ENCODE measurements at places on chromosomes 7 and 10. TPM values are rescaled to one million over a fixed set of nuclear protein-coding genes. Genes with fewer than 3 reads are reported as not detected.

- DNase-seq: no peak
Observed at GRCh38 chr7:29254591-29254990, 60.0 kb downstream of the CHN2 start.

- DNase-seq: no peak
Observed at GRCh38 chr7:132899833-132900232, 182.1 kb downstream of the CHCHD3 start.

DNA sequence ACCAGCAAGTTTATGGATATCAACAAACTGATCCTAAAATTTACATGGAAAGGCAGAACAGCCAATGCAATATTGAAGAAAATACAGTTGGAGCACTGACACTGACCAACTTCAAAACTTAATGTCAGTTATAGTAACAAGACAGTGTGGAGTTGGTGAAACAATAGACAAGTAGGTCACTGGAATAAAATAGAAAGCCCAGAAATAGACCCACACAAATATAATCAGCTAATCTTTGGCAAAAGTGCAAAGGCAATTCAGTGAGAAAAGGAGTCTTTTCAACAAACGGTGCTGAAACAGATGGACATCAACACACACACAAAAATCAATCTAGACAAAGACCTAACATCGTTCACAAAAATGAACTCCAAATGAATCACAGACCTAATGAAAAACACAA is 13.8 kb downstream of the RSU1 start:
- DNase-seq: no peak

DNA sequence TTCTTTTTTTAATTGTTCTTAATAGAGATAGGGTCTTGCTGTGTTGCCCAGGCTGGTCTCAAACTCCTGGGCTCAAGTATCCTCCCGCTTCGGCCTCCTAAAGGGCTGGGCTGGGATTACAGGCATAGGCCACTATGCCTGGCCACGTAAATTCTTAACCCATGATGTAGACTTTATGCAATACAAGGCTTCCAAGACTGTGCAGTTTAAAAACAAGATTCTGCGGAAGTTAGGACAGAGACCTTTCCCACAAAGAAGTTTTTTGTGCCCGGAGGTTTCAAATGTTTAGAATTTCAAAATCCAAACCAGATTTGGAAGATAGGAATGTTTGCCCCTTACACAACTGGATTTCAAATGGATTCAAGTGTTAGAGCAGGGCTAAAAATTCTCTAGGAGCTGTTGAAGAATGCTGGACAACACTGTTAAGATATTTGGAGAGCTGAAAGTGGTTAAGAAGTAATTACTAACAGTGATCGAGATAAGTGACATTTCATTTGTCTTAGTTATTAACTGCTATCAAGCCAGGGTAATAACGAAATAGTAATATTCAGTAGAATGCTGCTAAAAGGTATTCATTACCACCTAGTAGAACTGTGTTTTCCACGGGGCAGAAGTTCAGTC is 7.4 kb downstream of the APBB1IP start:
- no peak for DNase-seq

GRCh38 chr7:121510302-121510701 is 114.2 kb upstream of the FAM3C start:
- DNase-seq: no peak

DNA sequence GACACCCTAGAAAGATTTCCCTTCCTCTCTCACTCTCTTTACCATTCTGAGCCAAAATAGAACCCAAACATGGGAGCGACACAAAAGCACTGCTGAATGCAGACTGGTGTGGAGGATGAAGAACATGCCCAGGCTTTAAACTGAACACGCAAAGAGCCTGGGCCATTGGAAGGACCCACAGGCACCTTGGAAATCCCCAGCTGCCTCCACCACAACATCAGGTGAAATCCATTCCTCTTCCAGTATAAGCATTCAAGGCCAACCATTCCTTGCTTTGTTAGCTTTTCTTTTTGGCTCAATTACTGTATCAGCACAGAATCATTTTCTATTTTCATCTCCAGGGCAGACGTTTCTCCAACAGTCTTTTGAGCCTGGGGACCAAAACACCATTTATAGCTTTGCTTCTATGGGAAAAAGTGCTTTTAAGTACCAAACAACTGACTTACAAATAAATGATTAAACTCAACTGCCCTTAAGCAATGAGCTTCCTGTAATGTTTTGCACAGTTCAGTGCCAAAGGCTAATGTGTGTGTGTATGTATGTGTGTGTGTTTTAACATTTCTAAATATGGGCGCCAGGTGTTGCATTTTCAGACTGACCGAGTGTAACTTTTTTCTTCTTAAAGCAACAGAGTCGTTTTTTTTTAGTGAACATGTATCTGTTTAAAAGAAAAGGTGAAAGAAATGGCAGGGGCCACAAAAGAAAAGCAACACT is 16.2 kb upstream of the BLNK start:
- DNase-seq: no peak

GRCh38 chr7:135335628-135336139 is 102.0 kb downstream of the STRA8 start:
- no peak for DNase-seq

DNA sequence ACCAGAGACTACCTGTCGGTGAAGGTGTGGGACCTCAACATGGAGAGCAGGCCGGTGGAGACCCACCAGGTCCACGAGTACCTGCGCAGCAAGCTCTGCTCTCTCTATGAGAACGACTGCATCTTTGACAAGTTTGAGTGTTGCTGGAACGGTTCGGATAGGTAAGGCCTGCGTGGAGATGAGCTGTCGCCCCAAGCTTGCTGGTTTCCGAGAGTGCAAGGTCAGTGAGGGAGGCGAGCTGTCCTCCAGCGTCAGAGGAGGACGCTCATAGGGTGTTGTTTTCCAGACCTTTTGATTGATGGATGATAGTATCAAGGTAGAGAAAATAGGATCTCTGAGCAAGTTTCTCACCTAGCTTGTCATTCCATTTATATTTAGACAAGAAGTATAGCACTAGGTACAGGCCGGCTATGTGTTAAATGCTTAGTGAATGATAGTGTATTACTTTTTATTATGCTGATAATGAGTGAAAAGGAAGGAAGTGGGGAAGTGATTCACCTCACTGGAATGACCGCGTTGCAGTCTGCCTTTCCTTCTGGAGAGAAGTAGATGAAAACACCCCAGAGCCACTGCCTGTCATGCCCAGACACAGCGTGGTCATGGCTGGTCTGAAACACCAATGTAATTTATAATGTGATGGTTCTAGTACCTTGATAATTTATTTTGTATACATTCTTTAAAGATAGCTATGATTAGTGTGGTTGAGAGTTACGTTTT is 33.9 kb downstream of the BNIP3 start:
- peak; percentile 82 for DNase-seq

DNA sequence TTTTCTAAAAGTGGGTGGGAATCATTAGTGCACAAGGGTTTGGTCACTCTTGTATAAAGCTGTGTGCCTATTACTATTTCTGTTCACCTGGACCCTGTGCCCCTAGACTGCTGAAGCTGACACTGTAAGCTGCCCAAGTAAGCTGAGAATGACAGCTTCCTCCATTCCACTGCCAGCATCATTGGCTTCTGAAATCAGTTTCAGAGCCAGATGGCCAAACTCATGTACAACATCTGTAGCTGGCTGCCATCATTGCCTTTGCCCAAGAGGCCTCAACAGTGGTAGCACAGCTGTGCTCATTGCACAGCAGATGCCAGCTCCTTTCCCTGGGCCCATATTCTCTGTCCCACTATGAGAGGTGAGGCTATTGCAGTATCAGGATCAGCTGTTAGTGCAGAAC is 165.7 kb downstream of the CPEB3 start:
- DNase-seq: no peak

GRCh38 chr10:119378737-119379067 is 163.8 kb downstream of the RGS10 start:
- DNase-seq: no peak

GRCh38 chr10:11687779-11688447 is 54.3 kb upstream of the ECHDC3 start:
- DNase-seq: no peak

Gene ERVW-1
- not detected for total RNA-seq

Gene NPTX2
- total RNA-seq: 23.8 TPM

Gene FEZF1
- not detected for total RNA-seq

Gene SKIDA1
- total RNA-seq: 0.58 TPM

Gene FKBP6
- not detected for total RNA-seq

Gene TMEM60
- total RNA-seq: 13.4 TPM

Gene PDE6C
- total RNA-seq: not detected

Gene CPA2
- 2.2 TPM for total RNA-seq

Data from mesenteric fat pad (tissue), 1 donor.